Immature natural killer cell (primary cell): ENCODE measurements at places on chromosomes 3 and 15. TPM values are rescaled to one million over a fixed set of nuclear protein-coding genes. Genes with fewer than 3 reads are reported as not detected.

ATP13A4 gene
- not detected for polyA plus RNA-seq

DAZL gene
- not detected for polyA plus RNA-seq

SCN11A gene
- polyA plus RNA-seq: not detected

RASGRP1 gene
- 63.9 TPM for polyA plus RNA-seq

KCNMB2 gene
- polyA plus RNA-seq: not detected

AGBL1 gene
- polyA plus RNA-seq: not detected

PPP1R14D gene
- polyA plus RNA-seq: not detected

PLA1A gene
- not detected for polyA plus RNA-seq

MKRN2OS gene
- polyA plus RNA-seq: not detected

ANKRD34C gene
- polyA plus RNA-seq: not detected

GPR149 gene
- polyA plus RNA-seq: not detected

DNA sequence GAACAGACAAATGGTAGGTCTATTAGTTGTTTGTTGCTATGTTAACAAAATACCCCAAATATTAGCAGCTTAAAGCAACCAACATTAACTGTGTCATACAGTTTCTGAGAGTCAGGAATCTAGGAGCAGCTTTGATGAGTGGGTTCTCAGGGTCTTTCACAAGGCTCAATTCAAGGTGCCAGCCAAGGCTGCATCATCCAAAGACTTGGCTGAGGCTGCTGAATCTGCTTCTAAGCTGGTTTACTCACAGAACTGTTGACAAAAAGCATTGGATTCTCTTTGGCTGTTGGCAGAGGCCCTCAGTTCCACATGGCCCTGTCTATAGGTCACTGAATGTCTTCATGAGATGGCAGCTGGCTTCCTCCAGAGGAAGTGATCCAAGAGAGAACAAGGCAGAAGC is 40.3 kb upstream of the TSC22D2 start:
- no peak for DNase-seq

DNA sequence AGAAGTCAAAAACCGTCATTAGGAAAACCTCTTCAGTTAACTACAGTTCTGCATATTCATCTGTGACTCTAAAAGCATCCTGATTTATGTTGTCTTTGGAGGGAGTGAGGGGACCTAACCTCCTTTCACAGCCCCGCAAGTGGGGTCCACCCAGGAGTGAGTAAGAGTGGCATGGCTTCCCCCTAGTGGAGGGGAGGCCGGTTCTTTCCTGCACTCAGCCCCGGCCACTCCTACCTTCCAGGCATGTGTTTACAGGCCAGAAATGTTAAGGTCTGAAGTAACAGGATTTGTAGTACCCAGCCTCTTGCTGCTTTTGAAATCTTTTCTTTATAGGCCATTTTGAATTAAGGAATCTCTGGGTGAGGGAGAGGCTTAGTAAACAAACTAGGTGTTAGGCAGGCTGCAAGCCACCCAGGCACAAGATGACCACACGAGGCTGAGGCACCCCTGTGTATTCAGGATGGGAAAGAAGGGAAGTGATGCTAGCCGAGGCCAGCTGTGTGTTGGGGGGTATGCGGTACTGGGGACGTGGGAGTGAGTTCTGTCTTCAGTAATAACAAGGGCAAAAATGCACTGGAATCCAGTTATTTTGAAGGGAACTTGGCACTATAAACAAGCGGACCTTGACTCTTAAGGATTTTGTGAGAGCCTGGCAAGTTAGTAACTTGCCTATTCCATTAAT is 50.5 kb downstream of the CTDSPL start:
- no peak for DNase-seq

- DNase-seq: no peak
Observed at GRCh38 chr15:98150536-98150935, 190.0 kb downstream of the ARRDC4 start.

DNA sequence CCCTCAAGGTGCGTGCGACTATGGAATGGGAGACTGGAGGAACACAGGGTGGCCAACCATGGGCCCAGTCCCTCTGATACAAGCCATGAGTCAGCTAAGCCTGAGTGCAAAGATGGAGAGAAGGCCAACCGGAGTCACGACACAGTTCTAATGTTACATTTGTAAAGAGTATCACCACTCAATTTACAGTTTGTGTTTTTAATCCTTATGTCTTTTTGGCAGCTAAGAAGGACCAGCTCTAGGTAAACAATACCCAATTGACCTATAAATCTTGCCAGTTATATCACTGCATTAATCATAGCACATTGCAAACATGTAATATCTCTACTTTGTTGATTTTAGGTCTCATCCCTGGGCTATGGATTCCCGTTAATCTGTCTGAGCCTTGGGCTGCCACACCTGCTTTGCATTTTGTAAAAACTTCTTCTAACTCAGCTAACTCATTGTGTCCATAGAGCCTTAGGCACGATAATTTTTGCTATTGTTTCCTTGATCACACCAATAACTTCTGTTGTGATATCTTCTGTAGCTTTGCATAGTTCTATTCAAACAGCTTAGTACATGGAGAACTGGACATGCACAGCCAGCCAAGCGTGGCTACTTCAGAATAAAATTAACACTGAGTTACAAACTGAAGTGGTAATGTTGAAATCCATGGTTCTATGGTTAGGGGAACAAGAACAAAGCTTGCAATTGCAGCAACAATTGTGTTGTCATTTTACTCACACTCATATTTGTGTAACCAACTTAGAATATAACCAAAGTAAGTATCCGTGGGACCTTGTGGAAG is 50.3 kb downstream of the LSM3 start:
- DNase-seq: no peak

GRCh38 chr3:119500901-119501300 is 2.6 kb downstream of the TIMMDC1 start:
- DNase-seq: no peak

- DNase-seq: no peak
Observed at GRCh38 chr3:23000371-23000770, 202.8 kb upstream of the UBE2E2 start.

DNA sequence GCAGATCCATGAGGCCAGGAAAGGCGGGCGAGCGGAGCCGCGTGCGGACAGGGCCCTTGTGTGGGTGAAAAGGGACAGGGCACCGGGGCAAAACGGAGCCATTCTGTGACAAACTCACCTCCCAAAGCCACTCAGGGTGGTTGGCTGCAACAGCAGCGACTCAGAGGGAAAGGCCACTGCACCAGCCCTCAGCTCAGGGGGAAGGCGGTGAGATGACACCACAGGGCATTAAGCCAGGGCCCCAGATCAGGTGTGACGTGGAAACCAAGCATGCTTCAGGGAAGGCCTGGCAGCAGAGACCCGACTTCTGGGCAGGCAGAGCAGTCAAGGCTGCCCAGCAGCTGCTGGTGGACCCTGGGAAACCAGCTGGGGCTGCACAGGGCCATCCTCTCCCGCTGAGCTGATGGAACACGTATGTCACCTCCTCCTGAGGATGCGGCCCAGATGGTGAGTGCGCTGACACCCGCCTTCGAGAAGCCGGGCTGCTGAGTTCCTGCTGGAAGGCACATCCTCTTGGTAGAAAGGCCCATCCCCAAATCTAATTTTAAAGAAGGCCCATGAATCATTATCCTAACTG is 82.3 kb downstream of the CHSY1 start:
- no peak for DNase-seq

DNA sequence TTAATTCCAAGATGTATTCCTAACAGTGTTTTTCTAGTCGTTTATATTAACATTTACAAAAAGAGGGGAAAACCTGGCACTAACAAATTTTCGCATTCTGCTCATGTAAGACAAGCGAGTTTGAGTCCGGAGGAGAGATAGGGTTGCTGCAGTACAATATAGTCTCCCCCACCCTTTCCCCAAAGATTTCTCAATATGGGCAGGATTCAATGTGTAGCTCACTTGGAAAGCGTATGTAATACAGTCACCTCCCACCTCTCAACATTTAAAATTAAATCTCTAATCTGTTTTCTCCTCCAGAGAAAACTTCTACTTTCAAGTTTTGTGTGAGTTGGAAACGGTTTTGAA is 57.9 kb downstream of the CMSS1 start:
- peak; percentile 5 for DNase-seq

GRCh38 chr15:60682115-60682514 is 203.2 kb upstream of the ICE2 start:
- no peak for DNase-seq

GRCh38 chr3:18716101-18716500 is 291.0 kb upstream of the SATB1 start:
- DNase-seq: peak; percentile 29

- DNase-seq: no peak
Observed at GRCh38 chr3:118863731-118864322, 170.8 kb downstream of the IGSF11 start.

DNA sequence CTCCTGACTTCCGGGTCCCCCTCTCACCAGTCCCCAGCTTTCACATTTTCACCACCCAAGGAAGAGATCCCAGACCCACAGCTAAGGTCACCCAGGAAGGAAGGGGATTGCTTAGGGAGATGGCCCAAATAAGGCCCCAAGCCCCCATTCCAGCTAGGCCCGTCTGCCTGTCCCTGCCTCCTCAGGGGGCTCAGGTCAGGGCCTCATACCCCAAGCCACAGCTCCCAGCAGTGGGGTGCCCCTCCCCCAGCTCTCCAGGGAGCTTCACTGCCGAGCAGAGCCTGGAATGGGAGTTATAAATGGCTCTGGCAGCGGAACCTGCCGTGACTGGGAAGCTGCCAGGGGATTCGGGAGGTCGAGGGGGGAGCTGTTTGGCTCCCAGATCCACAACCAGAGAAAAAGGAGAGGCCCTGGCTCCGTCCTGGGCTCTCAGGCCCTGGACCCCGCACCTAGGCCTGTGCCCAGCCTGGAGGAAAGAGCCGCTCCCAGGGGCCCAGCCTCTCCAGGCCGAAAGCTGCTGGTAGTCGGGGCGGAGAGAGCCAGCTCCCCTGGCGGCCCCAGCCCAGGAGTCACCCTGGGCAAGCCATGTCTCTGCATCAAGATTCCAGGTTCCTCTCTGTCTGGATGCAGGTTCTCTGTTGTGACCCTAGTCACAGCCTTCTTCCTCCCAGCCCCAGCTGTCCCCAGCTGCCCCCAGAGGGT is 550 bp downstream of the CCDC9B start:
- DNase-seq: no peak

DNA sequence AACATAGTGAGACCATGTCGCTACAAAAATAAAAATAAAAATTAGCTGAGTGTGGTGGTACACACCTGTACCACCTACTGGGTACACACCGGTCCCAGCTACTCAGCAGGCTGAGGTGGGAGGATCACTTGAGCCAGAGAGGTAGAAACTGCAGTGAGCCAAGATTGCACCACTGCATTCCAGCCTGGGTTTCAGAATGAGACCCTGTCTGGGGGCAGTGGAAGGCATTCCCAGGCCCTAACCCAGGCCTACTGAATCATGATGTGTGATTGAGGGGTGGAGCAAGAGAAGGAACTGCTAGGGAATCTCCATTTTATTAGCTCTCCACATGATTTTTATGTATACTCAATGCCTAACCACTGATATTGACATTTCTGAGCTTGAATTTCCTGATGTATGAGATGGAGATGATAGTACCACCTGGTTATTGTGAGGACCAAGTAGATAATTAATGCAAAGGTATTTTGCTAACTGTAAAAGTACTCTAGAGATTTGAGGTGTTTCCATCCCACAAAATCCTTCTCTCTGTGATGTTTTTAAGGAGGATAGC is 169.5 kb upstream of the UMPS start:
- no peak for DNase-seq

GRCh38 chr3:17292556-17292955 is 407.8 kb downstream of the PLCL2 start:
- no peak for DNase-seq

DNA sequence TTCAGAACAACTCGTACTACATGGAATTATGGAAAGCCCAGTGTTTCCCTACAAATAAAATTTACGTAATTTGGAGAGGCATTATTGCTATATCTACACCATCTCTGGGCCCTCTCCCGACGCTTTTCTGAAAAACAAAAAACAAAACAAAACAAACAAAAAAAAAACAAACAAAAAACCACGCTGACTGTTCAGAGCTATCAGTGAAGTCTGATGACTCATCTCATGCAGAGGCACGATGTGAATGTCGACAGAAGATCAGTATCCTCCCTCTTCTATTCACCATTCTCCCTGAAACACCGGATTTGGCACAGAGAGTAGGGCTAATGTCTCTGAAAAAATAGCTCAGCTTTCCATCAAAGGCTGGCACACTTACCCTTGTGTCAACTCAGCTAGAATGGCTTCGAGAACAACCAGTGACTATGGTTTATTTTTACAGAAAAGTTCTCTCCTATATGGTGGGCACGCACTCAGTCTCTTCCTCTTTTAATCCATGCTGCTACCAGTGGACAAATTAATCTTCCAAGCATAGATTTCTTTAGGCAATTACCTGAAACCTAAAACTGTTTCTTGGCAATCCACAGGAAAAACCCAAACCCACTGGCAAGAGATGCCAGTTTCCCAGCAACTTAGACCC is 1.5 kb downstream of the CRBN start:
- no peak for DNase-seq

DNA sequence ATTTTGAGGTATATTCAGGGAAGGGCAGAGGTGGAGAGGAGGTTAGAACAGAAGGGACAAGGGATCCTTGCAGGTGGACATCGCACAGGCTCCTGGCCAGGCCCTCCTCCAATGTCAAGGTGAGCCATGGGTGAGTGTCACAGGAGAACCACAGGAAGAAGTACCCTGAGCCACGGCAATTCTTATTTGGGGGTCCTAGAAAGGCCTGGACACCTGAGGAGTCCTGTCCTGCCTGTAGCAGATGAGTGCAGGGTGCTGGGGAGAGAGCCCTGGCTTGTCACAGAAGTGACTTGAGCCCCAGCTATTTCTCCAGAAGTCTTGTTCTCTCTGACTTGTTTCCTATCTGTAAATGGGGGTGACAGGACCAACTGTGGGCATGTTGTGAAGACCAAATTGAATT is 4.3 kb downstream of the SLC6A20 start:
- DNase-seq: no peak

DNA sequence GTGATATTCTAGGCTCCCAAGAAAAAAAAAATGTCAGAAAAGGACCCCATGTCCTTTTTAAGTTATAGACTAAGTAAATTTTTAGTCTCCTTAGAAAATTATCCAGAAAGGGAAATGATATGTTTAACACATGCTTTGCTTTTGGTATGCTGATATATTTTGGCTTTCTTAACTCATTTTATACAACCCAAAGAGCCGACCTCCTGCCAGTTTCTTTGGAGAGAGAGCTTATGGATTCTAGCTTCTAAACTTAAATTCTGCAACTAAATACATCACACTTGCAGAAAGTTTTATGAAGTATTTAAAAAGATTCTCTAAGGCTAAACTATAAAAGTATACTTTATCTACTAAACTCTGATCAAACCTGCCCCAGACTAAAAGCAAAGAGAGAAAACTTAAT is 43.9 kb upstream of the ZPLD1 start:
- no peak for DNase-seq

GRCh38 chr15:79922512-79923078 is 25.8 kb upstream of the MTHFS start:
- DNase-seq: no peak

DNA sequence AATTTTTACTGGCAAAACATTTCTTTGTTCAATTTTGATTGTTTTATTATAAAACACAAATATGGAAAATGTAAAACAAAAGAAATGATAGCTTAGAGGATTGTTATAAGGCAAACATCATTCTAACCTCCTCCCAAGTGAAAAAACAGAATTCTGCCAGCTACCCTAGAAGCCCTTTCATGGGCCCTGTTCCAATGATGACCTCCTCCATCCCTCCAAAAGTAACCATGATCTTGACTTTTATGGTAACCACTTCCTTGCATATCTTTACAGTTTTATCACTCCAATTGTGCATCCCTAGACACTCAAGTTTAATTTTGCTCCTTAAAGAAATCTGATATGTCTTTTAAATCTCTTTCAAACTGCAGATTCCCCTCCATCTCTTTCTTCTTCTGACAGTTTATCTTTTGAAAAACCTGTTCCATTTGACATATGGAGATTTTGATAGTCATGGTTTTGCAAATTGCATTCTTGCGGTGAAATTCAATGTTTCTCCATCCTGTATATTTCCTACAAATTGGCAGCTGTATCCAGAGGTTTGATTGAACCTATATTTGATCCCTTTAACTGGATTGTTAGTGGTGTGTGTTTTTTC is 27.0 kb upstream of the TNFAIP8L3 start:
- DNase-seq: no peak
